DMS153 (cell line): ENCODE measurements at places on chromosomes 2 and 18.

GRCh38 chr2:195595825-195596224 is 61.2 kb upstream of the SLC39A10 start:
- no peak for DNase-seq

- no peak for DNase-seq
These were observed 230.8 kb downstream of the CELF4 start for GRCh38 chr18:37334631-37335408.

- no peak for DNase-seq
These were observed 34.5 kb upstream of the CCNYL1 start for GRCh38 chr2:207676827-207677354.

DNA sequence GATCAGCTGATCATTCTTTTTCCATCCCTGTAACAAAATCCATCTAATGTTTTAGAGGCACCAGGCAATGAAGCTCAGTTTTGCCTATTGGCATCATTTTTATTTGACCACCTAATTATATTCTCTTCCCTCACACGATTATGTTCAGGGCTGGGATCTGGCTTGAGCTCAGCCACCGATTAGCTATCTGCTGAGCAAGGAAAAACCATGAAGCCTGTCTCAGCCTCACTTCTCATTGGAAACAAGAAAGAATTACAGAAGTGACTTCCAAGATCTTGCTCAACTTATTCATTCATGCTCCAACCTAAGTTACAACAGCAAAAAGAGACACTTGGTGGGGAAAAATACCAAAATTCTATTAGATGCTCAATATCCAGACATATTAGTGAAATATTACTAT is 139.0 kb upstream of the SH3BP4 start:
- no peak for DNase-seq

DNA sequence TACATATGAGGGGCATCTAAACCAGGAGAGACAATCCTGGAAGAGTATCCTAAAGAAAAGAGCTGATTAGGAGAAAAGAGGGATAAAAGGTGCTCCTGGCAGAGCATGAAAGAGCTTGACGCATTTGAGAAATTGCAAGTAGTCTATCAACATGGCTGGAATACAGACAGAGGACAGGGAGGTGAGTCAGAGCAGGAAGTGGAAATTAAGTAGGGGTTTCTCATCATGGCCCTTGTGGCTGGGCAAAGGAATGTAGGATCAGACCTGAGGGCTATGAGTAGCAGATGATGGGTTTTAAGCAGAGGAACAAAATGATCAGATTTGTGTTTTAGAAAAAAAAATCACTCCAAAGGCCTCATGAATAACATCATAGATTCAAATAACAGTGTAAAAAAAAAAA is 49.2 kb upstream of the UGP2 start:
- no peak for DNase-seq

DNA sequence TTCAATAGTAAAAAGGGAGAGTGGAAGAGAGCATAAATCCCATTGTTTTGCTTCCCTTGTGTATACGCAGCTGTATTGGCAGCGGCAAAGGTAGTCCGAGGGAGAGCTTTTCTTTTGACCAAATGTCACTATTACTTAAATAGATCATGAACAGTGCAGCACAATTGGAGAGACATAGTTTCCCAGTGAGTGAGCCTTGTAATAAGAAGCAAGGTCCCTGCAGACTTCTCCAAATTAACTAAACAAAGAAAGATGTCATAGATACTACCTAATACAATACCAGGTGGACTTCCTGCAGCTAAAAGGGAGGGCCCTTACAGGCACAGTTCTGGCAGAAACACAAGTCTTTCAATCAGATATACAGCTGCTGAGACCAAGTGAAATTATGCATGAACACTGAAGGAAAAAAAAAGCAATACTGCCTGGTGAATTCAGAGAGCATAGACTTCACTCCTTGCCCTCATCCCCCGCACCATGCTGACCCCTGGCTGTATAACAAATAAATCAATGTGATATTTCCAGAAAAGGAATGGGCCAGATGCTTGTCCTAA is 404.7 kb upstream of the CDH2 start:
- peak; percentile 39 for DNase-seq

- no peak for DNase-seq
These were observed 10.4 kb upstream of the KCNK3 start for GRCh38 chr2:26682155-26682554.
